ENCODE measurements at places on chromosomes 4 and X.

GRCh38 chrX:129609395-129609794, 45.4 kb downstream of the APLN start:
- no peak for DNase-seq

- DNase-seq: no peak
These were observed 23.1 kb downstream of the SETD7 start for GRCh38 chr4:139532947-139533346.

DNA sequence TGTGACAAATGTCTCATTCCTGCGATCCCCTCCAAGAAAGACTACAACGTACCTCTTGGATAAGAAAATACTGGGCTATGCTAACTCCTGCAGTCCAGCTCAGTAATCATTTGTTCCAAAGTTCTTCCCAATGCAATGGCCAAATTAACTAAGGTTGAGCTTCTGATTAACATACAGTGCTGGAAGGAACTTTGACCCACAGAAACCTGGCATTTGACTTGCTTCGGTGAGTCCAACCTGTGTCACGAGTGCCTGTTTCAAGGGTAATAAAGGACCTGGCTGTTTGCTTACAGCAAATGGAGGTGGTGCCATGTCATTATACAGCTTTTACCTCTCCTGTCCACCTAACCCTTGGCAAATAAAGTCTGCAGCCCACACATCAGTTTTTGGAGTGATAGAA, 83.2 kb downstream of the RBM47 start:
- DNase-seq: no peak

- DNase-seq: no peak
These were observed 75.6 kb downstream of the REPS2 start for GRCh38 chrX:17021851-17022604.

DNA sequence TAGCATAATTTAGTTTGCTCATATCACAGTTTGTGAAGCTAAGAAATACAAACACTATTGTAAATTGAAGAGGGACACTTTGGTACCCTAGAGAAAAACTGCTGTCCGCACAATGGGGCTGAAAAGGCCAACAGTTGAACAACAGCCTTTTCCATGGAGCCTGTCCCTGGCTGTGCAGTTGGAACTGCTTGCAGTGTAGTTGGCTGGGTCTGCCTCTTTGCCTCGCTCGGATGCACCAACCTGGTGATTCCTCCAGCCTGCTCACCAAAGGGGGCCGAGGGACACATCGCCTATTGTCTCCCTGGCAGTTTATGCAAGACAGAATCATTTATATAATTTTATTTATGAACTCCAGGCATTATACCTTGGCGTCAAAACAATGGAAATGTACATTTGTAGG, 16.5 kb upstream of the GALNT7 start:
- DNase-seq: no peak

DNA sequence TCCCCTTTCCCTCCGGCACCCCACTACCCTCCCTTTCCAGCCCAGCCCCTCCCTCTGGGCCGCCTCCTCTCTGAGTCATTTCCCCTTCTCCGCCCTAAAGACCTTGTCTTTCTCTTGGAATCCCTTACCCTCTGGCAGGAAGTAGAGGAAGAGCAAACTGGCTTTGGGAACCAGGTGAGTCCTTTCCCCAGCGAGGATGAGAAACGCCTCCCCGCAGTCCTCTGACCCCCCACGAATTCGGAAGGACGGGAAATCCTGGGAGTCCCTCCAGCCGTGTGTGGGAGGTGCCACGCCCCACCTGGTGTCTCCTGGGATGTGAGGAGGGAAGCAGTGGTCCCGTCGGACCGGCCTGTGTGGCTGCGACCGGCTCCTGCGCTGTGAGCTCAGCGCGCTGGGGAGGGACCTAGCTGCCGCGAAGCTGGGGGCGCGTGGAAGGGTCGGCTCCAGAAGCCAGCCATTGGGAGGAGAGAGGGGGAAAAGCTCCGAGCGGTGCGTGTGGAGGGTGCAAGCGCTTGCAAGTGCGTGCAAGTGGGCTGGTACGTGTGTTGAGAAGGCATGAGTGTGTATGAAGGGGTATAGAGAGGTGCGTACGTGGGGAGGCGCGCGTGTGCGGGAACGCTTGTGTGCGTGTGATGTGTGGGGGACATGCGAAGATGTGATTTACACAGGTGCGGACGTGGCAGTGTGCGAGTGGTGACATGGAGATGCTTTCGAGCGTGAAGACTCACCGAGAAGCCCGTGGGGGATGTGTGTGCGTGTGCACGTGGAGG, 46.3 kb downstream of the TEX13B start:
- no peak for DNase-seq

DNA sequence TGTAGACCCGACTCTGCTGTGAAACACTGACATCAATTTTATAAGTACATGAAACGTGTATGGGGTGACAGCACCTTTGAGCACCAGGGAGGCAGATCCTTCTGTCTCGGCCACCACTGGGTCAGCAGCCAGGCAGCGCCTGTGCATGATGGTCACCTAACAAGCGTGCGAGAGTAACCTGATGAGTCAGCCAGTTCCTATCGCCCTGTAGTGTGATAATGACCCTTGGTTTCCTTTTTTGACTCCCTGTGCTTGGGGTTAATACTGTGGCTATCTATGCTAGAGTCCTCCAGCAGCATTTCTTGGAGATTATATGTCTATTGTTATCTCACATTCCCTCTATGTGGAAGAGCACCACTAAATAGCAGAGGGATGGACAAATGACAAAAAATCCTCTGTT, 101.6 kb downstream of the NPNT start:
- no peak for DNase-seq

GRCh38 chr4:131459430-131460101, 1689.5 kb upstream of the PCDH10 start:
- no peak for DNase-seq

GRCh38 chr4:48403779-48404178, 62.5 kb downstream of the SLAIN2 start:
- no peak for DNase-seq

- no peak for DNase-seq
These were observed 114.7 kb upstream of the SLC6A14 start for GRCh38 chrX:116321711-116322110.

- DNase-seq: no peak
These were observed 58.3 kb downstream of the LEF1 start for GRCh38 chr4:108110450-108110849.

GRCh38 chrX:39894683-39895082, 203.1 kb downstream of the BCOR start:
- DNase-seq: no peak

DNA sequence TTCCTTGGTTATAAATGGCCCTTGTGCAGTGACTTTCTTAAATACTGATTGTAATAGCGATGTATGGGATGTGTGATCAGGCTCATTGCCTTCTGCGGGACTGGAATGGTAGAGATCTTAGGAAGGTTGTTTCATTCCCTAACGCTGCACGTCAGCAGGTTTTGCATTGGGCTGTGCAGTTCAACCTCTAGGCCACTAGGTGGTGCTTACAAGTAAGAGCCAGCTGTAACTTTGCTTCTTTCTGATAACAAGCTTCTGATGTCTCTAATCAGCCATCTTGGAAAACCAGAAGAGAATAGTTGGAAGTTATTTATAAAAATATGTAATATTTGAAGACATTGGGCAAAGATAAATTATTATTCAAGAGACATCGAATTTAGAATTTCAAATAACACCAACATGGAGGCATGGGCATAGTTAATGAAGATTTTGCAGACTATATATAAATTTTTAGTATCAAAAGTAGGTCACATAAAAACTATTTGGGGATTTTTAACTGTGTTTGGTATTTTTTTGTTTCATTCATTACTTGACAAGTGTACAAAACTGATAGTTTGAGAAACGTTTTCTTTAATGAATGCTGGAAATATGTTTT, 339.7 kb upstream of the PCDH7 start:
- no peak for DNase-seq
